Brain microvascular endothelial cell (primary cell): ENCODE measurements at places on chromosomes 7 and 10.

- DNase-seq, result no peak
These were observed 77.8 kb upstream of the PTN start for GRCh38 chr7:137421366-137421765.

DNA sequence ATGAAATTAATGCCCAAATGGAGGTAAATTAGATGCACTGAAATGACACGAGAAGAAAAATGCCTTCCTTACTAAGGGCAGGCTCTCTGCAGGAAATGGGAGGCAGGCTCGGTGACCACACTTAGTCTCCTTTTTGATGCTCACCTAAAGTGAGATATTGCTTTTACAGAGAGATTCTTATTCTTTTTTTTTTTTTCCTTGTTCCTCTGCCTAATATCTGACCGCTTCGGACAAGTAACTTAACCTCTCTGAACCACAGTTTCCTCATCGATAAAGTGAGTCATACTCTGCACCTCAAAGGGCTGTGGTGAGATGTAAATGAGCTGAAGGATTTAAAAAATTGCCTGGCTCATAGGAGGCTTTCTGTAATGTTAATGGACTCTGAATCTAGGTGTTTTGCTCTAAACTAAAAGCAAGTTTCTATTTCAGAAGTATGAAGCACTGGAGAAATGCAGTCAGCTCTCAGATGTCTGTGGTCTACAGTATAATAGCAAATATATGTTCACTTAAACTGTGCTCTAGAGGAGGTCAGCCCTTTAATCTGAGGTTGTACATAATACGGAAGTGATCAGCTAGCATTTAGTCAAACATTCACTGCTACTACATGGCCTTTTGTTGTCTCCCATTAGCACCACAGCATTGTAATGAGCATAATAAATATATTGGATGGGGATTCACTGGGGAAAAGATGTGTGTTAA lies 23.2 kb downstream of the NKX2-3 start:
- no peak for DNase-seq

DNA sequence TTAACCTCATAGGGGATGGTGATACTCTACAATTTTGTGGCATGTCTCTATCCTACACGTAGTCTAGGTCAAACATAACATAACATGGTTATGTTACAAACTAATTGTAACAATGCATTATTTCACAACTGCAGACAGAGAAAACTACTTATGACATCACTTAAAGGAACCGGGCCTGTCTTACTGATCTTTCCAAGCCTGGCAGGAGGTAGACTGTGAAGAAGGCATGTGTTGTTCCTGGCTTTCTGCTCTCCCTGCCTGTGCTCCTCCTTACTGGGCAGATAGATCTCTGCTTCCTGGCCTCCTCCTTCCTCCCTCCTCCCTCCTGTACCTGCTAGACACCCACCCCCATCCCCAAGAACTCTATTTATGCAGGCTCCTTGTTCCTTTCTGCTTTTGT lies 5.4 kb downstream of the CACNB2 start:
- no peak for DNase-seq

GRCh38 chr10:89963451-89964102 lies 262.2 kb downstream of the KIF20B start:
- DNase-seq, result no peak

- peak; percentile 33 for DNase-seq
These were observed 65.1 kb downstream of the CALML3 start for GRCh38 chr10:5589661-5590511.

- peak; percentile 97 for DNase-seq
These were observed 135.2 kb downstream of the ADAM12 start for GRCh38 chr10:126252884-126253610.

GRCh38 chr10:57699944-57700343 lies 567.8 kb downstream of the IPMK start:
- DNase-seq, result peak; percentile 47

DNA sequence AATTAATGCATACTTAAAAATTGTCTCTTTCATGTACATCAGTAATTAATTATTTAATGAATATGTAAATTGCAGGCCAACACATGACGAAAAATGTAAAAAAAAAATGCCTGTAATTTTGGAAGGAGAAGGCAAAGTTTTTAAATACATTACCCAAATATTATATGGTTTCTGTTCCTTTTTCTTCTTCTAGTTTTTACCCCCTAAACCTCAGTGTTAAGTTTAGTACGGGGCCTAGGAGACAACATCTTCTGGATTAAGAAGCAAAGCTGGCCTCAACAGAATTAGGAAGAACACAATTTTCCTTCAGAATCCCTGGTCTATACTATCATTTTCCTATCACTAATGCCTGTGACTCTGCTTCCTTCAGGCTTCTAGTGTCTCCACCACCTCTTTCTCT lies 459.3 kb upstream of the NRP1 start:
- DNase-seq, result no peak

DNA sequence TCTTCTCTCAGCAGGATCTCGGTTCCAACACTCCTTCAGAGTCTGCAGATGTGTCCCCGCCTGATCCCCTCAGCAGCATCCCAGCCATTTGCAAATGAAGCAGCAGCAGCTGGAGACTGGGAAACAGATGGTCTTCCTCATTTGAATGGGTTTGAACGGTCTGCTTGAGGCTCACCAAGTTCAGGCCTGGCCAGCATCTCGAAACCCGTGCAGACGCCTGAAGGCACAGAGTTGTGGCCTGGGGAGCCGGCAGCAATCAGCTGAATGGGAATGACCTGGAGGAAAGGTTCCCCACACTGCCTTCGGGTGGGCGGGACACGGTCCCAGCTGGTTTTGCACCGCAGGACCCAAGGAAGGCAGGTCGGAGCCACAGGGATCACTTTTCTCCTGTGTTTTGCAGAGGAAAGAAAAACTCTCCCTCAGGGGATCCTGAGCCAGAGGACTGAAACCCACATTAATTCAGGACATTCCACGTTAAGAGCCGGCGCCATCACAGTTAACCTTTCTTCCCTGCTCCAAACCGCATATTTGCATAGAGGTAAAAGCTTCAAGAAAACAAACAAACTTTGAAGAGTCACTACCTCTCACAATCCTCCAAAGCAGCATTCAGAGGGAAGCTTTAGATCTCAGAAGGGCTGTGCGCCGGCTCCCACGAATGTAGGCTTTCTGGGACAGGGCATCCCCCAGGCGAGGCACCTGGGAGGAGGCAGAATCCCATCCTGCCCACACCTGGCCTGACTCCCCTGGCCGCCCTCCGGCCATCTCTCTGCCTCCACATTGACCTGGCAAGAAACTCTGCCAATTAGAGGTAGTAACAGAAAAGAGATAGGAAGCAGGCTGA lies 17.7 kb downstream of the FGFR2 start:
- no peak for DNase-seq

DNA sequence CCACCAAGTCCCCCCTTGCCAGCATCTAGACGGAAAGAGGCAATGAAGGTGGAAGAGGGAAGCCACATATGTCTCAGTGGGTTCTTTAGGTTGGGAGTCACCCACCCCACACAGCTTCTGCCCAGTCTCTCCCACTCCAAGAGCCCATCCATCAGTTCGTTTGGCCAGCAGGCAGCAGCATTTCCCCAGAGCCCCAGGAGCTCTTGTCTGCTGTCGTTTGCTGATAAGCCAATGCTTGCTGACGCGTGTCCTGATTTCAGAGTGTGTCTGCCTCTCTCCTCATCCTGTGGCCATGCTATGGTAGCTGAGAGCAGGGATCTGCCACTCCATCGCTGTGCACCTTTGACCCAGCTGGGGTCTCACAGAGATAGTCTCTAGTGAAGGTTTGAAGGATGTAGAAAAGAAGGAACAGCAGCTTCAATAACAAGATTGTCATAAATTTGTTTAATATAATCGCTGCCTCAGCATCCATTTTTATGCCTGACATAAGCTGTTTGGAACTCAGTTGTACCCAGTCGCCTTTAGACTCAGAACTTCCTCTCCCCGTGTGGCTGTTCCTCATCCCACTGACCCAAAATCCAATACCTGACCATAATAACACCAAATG lies 39.4 kb upstream of the GDF10 start:
- DNase-seq, result no peak

DNA sequence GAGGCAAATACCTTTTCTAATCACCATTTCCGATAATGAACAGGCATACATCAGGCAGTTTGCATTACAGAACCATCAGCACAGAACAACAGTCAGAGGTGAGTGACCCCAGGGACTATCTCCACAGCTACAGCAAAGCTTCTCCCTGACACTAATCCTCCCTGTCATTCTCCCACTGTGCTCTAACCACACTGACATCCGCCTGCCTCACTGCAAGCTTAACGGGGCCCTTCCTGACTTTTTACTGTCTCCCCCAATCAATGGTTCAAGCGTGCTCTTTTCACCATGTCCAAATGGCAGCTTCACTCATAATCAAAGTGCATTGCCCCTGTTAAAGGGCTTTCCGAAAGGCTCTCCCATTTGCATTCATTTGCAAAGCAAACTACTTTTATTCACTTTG lies 196.3 kb downstream of the DNAJC1 start:
- no peak for DNase-seq

DNA sequence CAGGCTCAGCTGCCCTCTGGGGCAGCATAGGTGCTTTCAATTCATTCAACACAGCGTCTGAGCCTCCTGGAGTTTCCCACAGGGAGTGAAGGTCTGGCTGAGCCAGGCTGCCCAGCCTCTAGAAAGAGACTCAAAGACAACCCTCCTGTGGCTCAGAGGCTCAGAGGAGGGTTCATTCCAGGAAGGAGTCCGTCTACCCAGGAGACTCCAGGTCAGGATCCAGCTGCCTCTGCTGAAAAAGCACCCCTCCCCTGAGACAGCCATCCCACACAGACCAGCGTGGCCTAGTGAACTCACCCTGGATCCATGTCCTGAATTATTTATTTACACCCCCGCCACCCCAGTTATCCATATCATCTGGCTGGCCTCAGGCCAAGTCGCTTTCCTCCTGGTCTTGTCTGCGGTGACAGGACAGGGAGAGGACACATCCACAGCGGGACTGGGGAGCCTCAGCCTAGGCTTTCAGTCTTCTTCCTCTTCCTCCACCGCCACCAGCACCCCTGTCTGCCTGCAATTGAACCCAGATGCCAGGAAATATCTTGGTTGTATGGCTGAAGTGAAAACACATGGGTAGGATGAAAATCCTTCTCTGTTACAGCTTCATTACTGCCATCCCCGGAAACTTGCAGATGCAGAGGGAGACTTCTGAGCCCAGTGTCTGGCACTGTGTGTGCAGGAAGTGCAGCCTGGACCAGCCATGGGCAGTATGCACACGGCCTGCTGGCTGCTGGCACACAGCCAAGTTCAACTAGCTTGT lies 44.0 kb upstream of the COL13A1 start:
- DNase-seq, result no peak

- peak; percentile 69 for DNase-seq
These were observed 155.4 kb upstream of the CACNA2D1 start for GRCh38 chr7:82598958-82599357.

- DNase-seq, result peak; percentile 5
These were observed 343.9 kb upstream of the LRGUK start for GRCh38 chr7:133783276-133783675.

DNA sequence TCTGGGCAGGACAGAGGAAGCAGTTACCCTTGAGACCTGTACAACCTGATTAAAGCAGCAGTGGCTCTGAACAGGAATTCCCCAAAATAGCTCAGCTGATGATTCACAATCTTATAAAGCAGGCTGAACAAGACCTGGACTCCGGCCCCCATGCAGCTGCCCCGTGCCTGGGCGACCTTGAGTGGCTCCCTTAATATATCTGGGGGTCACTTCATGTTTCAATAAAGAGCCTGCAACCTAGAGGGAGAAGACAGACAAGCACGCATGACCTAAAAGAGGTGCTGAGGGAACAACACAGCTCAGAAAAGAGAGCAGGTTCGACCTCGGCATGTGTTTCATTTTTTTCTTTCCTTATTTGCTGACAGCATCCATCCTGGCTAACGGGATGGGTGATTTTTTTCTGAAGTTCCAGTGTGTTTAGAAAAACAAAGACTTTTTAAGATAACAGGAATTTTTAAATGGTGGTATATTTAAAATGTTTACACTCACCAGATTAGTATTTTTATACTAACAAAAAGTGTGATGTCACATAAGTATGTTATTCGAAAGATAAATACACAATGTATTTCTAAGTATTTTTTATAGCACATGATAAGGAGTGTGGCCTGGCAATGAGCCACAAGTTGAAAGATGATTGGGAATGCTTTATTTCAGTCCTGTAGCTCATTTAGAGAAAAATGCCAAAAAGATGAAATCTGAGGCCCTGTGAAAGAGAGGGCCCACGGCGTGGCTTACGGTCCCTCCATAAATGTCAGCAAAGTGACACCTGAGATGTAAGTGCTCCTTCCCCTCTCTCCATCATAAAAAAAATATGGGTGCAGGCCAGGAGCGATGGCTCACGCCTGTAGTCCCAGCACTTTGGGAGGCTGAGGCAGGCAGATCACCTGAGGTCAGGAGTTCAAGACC lies 161.3 kb downstream of the SLIT1 start:
- DNase-seq, result peak; percentile 89
